ENCODE measurements at places on chromosomes 3 and 15. TPM values are rescaled to one million over a fixed set of nuclear protein-coding genes. Genes with fewer than 3 reads are reported as not detected.

Gene CYP1A2
- polyA plus RNA-seq: not detected

Gene HGD
- polyA plus RNA-seq: 0.11 TPM

Gene SFMBT1
- 2.6 TPM for polyA plus RNA-seq

Gene SAMD7
- not detected for polyA plus RNA-seq

Gene IL5RA
- not detected for polyA plus RNA-seq

Gene TNNC1
- 1.7 TPM for polyA plus RNA-seq

Gene CRABP1
- not detected for polyA plus RNA-seq

Gene NR2F2
- 47.0 TPM for polyA plus RNA-seq

Measured in BJ (cell line).